ENCODE measurements at places on chromosomes 11 and 22.

GRCh38 chr22:35930933-35931332 lies 97.7 kb downstream of the RBFOX2 start:
- DNase-seq = no peak

DNA sequence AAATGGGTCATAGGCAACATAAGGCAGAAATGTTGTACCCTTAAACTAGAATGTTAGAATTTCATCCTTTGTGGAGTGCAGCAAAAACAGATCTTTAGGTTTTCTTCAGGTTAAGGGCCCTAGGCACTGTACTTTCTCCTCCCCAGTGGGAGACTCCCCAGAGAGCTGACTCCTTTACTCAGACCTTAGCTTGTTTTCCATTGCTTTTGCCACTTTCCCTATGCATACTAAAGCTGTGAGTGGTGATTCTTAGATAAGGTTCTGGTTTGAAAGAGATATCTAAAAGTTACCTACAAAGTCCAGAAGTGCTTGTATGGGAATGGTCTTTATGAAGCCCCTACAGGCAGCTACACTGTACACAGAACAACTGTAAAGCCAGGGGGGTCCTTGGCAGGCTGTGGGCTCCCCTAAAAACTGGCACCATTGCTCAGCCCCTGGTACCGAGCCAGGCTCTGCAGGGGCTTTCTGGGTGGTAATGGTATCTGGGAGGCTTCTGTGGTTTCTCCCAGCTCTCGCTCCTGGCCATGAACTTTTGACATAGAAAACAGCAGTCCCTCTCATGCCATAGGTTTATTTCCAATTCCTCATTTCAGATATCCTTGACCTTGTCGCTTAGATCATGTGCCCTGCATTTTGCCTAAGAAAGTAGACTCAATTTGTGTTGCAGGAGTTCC lies 23.2 kb downstream of the AMOTL1 start:
- DNase-seq = no peak

DNA sequence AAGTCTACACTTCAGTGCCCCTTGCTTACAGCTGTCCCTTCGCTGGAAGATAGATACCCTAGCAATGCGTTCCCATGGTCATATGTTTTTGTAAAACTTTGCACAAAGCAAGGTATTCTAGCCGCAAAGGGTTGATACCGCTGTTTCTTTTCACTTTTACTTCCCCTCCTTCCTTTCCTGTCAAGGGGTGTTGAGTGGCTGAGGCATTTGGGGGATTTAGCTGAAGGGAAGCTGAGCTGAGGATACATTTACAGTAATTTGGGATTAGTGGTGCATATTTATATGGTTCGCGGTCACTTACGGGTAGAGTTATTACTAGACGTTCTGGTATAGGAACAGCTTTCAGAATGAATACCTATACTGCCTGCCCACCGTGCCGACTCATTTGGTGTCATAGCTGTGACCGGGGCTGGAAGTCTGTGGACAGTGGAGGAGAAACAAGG lies 86.9 kb upstream of the WNT11 start:
- DNase-seq = no peak

DNA sequence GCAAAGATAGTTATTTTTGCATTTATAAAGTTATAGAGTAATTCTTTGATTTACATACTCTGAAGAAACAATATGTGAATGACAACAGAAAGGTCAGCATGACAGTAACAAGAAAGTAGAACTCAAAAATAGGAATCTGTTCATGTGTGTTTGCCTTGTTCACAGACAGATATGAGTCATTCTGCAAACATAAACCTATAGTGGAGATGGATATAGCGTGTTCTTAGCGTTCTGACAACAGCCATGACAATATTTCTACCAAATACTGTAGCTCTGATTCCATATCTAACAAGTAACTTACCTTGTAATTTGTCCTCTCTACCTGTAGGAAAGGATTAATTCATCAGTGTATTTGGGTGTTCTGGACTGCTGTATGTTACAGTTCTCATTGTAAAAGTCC lies 208.5 kb upstream of the MTMR2 start:
- no peak for DNase-seq

- DNase-seq = no peak
These were observed 13.1 kb downstream of the PPP6R2 start for GRCh38 chr22:50356186-50356585.

DNA sequence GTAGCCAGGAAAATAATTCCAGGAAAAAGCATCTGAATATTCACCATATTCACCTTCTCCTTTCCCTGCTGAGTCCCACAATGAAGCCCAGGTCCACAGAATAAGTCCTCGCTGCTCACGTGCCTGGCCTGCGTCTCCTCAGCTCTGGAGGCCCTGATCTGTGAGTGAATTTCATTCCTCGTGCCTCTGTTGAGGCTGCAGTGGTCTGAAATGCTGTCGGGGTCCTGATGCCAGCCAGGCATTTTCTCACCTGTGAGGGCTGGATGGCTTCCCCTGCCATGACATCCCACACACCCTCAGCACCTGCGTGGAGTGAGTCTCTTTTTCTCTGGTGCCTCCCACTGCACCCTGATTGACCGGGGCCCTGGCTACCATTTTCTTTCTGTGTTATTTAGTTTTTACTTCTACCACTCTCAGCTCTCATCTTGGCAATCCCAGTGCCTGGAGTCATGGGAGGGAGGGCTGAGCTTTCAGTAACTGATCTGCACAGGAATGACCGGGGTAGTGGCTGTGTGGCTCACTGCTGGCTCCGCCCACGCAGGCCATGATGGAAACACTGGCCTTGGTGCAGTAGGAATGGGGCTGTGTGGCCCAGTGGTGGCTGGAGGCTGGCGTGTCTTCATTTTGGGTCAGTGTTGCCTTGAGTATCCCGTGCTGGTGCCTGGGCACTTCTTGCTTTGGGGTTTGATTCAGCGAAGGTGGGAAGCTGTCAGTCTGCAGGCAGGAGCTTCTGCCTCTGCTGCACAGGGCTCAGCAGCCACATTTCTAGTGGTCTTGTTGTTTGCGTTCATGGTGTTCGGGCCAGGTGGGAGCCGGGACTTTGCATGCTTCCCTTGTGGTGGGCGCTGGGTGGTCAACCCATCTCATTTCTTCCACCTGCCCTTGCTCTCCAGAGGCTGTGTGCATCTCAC lies 807.2 kb downstream of the TBC1D22A start:
- no peak for DNase-seq

GRCh38 chr11:80944758-80945157 lies 1503.9 kb upstream of the TENM4 start:
- no peak for DNase-seq

- DNase-seq = no peak
These were observed 538.3 kb upstream of the FAT3 start for GRCh38 chr11:91686281-91686680.

DNA sequence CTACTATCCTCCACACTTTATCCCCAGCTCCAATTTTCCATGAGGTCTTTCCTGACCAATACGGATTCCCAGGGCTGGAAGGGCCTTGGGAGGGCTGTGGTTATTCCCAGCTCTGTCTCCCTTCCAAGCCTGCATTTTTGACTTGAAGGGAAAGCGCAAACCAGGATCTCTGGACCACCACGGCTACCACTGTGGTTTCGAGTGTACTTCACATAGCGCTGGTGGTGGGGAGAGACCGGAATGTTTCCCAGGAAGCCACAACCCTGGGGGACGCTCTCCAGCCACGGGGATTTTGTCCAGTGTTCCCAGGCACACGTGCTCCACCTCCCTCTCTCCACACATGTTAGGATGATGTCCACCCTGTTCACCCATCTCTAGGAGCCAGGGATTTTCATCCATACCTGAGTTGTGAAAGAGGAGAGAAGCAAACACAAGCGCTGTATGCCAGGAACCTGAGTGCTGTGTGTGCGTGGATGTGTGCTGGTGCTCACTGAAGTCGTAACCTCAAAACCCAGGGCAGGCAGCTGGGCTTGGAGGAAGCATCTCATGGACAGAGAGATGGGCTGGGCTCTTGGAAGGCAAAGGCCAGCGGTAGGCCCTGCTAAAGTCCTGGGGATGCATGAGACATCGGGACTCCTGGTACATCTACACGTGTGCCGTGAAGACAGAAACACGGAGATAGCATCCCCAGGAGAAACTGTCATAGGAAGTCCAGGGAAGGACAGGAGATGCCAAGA lies 1.3 kb upstream of the NPTXR start:
- no peak for DNase-seq

DNA sequence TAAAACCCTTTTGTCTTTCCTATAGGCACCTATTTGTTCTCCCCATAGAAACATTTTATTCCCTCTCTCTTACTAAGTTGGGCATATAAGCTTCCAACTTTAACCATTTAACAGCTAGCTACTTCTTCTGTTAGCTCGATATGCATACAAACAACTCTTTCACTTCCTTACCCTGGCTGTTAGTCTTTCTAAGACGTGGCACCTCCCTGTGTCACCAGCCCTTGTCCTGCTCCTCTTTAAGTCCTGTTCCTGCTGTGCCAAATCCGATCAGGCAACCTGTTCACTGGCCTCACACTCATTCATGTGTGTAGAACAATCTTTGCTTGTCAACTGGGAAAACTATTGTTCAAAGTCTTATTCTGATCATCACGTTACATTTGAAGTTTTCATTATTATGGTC lies 1376.1 kb upstream of the TENM4 start:
- no peak for DNase-seq

DNA sequence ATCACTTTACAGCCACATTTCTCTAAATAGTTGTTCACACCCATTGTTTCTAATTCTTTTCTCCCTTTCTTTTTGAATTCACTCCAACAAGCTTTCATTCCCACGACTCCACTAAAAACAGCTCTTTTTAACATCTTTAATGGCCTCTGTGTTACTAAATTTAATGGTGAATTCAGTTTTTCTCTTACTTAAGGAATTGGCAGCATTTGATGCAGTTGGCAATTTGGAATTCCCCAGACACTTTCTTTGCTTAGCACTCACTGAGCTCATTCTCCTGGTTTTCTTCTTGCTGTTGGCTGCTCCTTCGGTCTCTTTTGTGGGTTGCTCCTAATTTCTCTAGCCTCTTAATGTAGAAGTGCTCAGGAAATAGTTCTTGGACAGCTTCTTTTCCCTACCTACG lies 40.5 kb upstream of the OR9Q1 start:
- no peak for DNase-seq

DNA sequence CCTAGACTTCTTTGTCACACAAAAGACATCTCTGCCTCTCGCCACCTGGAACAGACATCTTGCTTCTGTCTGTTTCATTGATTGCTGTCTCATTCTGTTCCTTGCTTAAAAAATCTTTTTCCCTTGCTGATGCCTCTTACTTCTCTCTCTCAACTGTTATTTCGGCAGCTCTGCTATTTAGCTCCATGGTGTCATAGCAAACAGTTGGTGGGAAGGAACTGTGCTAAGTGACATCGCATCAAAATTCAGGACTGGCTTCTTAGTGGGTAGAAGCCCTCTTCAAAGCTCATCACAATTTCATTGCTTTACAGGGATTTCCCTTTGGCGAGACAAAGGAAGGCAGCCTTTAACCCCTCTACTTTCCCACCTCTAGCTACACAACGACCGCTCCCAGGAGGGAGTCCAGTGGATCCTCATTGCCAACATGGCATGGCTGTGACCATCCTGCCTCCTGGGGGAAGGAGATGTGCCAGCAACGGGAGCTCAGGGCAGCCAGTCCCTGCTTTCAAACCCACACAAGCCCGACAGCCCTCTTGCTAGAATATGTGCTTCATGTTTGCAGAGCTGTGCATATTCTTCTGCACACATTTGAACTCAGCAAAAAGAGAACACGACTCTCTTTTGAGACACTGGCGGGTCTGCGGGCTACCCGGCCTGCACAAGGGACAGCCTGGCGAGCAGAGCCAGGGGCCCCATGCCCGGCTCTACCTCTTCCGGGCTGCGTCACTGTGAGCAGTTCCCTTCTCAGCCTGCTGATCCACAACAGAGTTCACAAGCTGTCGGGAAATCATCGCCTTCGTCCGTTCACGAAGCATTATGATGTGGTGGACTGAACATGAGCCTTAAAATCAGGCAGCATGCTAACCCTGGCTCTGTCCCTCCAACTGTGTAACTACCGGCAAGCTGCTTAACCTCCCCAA lies 51.1 kb upstream of the JAM3 start:
- no peak for DNase-seq

GRCh38 chr22:48585916-48586798 lies 1241.5 kb downstream of the BRD1 start:
- DNase-seq = no peak

- no peak for DNase-seq
These were observed 17.1 kb upstream of the TPH1 start for GRCh38 chr11:18063125-18063524.

DNA sequence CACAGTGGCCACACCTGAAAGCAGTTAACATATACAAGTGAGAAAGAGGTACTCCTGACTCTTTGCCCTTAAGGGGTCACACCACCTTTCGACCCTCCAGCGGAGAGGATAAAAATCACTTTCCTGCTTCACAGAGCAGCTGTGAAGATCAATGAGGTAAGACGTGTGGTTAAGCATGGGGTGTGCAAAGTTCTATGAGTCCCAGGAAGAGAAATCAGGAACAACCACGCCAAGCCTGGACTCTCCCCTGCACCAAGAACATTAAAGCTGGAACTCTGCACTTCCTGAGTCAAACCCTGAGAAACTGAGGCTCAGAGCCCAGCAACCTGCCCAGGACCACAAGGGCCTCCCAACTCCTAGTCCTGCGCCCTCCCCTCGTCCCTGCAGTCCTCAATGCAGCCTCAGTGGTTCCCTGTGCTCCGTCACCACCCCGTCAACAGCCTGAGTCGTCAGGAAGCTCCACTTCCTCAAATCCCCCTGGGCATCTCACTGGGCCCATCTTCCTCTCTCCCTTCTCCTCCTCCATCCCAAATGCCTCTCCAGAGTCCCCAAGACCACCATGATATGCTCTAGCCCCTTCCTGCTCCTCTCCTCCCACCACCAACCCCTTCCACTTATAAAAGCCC lies 17.7 kb downstream of the TNKS1BP1 start:
- DNase-seq = no peak

- no peak for DNase-seq
These were observed 9.6 kb downstream of the PLEKHA7 start for GRCh38 chr11:17004486-17005148.

- DNase-seq = no peak
These were observed 1.2 kb upstream of the TMEM45B start for GRCh38 chr11:129814244-129815014.

DNA sequence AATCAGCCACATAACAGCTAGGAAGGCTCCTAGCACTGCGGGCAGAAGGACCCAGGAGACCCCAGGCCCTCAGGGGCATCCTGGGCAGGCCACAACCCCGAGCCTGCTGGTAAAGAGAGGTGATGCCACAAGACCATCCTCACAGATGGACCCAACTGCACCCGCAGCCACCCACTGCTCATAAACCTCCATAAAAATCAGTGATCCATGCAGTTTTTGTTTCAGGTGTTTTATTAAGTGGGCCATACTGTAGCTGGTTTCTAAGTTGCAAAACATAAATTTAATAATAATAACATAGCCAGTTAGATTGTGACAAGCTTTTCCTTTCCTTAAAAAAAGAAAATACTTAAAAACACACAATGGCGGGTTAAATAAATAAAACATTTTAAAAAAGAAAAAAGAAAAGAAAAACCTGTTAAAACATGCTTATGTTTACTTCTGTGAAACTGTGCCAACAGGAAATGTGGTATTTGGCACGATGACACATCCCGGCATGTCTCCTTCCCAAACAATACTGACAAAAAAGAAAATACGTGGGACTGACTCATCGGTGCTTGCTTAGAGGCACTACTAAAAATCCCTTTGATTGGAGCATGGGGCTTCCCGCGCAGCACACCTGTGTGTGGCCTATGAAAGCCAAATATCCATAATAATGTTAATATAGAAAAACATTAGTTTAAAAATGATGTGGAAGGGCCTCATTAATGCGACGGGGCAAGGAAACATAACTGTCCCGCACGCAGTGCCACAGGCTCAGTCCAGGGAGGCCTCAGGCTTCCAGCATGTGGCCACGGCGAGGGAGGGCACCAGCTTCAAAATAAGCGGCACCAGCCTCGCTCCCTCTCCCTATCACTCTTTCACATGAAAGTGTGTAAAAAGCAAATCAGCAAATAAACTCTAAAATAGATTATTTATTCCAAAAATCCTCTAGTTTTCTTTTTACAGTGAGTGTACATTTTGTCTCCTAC lies 47.5 kb upstream of the SCUBE2 start:
- DNase-seq = no peak
